ENCODE measurements at places on chromosomes 13 and 19.
A peak's percentile ranks its signal among the peaks of the same experiment; 100 is the strongest.

DNA sequence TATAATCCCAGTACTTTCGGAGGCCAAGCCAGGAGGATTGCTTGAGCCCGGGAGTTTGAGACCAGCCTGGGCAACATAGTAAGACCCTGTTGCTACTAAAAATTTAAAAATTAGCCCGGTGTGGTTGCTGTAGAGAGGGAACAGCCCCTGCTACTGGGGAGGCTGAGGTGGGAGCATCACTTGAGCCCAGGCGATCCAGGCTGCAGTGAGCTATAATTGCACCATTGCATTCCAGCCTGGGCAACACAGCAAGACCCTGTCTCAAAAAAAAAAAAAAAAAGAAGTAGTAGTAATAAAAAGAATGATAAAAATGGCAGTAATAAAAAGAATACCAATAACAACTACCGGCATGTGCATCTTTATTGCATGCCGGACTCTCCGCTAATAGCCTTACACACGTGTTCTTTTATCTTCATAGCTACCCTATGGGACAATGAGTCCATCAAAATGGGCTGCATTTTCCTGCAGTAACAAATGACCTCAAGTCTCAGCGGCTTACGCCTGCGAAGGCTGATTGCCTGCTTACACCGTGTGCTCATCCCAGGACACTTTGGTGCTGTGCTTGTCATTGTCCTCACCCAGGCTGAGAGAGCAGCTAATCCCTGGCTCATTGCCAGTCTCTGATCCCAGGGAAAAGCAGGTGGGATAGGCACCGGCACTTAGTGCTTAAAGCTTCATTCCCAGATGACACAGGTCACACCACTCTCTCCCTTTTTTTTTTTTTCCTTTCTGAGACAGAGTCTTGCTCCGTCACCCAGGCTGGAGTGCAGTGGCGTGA is 14.4 kb upstream of the SYCN start:
- H3K27ac ChIP-seq = no peak overlapping the region
- H3K4me1 ChIP-seq = peaks cover 3% of the 10 kb centered on the region
- no peaks in the 10 kb centered on the region for H3K36me3 ChIP-seq
- H3K4me3 ChIP-seq = no peak overlapping the region

GRCh38 chr19:11736696-11737095 is 2.0 kb downstream of the ZNF823 start:
- peak overlapping the region; percentile 55 for H3K4me3 ChIP-seq
- peaks cover 18% of the 10 kb centered on the region for H3K36me3 ChIP-seq
- H3K27ac ChIP-seq = no peak overlapping the region
- DNase-seq = peak; percentile 55

DNA sequence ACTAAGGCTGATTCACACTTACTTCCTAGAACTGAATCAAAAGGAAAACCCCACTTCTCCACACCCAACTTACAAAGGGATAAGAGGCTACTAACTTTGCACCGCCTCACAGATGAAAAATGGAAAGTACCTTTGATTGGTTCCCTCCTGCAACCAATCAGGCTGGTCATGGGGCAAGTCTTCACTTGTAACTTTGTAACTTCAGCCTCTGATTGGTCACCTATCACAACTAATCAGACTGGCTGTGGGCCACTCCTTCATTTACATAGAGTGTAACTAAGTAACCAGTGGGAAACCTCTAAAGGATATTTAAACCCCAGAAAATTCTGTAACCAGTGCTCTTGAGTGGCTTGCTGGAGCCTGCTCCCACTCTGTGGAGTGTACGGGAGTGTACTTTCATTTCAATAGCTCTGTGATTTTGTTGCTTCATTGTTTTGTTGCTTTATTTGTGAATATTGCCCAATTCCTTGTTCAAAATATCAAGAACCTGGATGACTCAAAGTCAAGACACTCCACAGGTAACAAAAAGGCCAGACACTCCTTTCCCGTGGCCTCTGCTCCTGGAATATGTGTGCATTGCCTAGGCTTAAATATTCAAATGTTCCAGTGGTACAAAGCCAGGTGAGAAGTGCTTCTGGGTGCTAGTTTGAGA is 50.5 kb downstream of the RFC3 start:
- H3K36me3 ChIP-seq = peaks cover 1% of the 10 kb centered on the region
- H3K27me3 ChIP-seq = no peaks in the 10 kb centered on the region
- no peak overlapping the region for H3K27ac ChIP-seq
- DNase-seq = no peak
- H3K4me1 ChIP-seq = no peaks in the 10 kb centered on the region

DNA sequence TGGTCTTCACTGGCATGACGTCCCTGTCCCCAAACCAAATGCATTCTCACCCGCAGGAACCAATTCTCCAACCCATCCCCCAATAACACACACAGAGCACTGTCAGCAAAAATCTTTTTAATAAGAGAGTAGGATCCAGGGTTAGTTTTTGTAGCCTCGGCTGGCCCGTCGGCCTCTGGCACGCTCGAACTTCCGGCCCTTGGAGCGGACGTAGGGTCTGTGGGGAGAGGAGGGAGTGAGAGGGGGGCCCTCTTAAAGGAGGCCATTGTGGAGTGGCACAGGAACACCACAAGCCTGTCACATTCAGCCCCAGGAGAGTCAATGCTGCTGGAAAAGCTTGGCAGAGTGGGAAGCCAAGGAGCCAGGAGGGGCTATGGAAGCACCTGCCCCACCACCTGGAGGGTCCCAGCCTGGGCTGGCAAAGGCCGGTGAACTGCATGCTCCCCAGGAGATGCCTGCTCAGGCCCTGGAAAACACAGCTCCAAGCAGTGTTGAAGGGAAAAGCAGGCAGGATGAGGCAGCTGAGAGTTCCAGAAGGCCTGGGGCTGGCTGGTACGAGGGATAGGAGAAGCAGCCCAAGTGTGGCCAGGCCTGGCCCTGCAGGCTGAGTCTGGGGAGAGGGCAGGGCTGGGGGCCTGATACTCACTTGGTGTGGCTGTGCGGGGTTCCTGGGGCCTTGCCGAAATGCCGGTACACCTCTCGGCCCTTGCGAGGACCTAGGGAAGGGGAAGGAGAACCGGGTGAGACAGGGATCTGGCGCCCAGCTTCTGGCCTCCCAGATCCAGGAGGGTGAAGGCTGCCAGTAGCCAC is 560 bp upstream of the FAM83E start:
- H3K4me3 ChIP-seq = peak overlapping the region; percentile 30
- peaks cover 58% of the 10 kb centered on the region for H3K36me3 ChIP-seq
- H3K4me1 ChIP-seq = peaks cover 21% of the 10 kb centered on the region
- DNase-seq = no peak
- no peaks in the 10 kb centered on the region for H3K27me3 ChIP-seq
- H3K27ac ChIP-seq = no peak overlapping the region

GRCh38 chr13:50214514-50214913 is 199.3 kb downstream of the KCNRG start:
- no peak overlapping the region for H3K27ac ChIP-seq
- peaks cover 6% of the 10 kb centered on the region for H3K4me1 ChIP-seq

GRCh38 chr13:93226623-93227279 is at the start of gene GPC6:
GPC6 (plus strand) TSS chr13:93226807.
- no peaks in the 10 kb centered on the region for H3K4me1 ChIP-seq
- H3K4me3 ChIP-seq = no peak within 1 kb of the TSS
- peaks cover 42% of the 10 kb centered on the region for H3K27me3 ChIP-seq
- H3K27ac ChIP-seq = no peak within 1 kb of the TSS
- H3K36me3 ChIP-seq = no peaks in the 10 kb centered on the region

- H3K36me3 ChIP-seq = no peaks in the 10 kb centered on the region
- peaks cover 4% of the 10 kb centered on the region for H3K27me3 ChIP-seq
- no peaks in the 10 kb centered on the region for H3K4me1 ChIP-seq
- no peak for DNase-seq
- no peak overlapping the region for H3K4me3 ChIP-seq
Measured at GRCh38 chr13:91278888-91279287, 68.6 kb upstream of the MIR17HG start.

- no peaks in the 10 kb centered on the region for H3K27me3 ChIP-seq
- no peak overlapping the region for H3K4me3 ChIP-seq
Measured at GRCh38 chr19:35729763-35730162, 12.0 kb downstream of the KMT2B start.

DNA sequence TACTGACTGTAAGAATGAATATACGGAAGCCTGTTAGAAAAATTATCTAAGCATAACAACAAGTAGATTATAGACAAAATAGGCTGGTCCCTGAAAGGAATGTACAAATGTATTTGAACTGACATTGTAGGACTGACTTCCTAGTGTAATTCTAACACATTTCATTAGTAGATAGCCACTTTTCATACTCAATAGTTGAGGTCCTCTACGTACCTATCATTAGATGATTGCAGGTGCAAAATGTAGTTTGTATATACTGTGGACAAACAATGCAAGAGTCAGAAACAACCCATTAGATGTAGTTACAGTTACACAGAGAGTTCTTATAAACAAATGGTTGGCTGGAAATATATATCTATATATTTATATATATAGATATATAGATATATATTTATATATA is 402.3 kb upstream of the SLITRK6 start:
- no peaks in the 10 kb centered on the region for H3K4me1 ChIP-seq
- DNase-seq = no peak
- H3K4me3 ChIP-seq = no peak overlapping the region
- no peak overlapping the region for H3K27ac ChIP-seq
- no peaks in the 10 kb centered on the region for H3K27me3 ChIP-seq

DNA sequence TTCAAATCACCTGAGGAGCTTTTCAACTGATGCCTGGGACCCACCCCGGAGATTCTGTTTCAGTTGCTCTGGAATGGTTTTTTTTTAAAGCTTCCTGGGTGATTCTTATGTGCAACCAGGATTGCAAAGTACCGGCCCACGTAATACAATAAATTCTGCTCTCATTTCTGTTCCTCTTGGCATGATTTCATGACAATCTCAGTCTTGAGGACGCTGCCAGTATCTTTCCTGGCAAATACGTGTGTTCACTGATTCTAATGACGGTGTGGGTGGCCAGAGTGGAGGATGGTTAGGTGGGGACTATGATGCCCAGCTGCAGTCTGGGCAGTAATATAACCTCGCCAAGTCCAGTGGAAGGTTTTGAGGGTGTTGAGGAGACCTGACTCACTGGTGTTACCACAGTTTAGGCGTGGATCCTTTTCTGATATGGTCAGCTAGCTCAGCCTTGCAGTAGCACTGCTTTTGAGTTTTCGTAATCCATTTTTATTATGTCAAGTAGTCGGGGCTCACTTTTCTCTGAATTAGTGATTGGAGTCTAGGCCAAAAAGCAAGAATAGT is 49.4 kb downstream of the FAM124A start:
- H3K27me3 ChIP-seq = peaks cover 5% of the 10 kb centered on the region
- no peaks in the 10 kb centered on the region for H3K36me3 ChIP-seq
- no peak overlapping the region for H3K27ac ChIP-seq
- no peak overlapping the region for H3K4me3 ChIP-seq
- no peak for DNase-seq

DNA sequence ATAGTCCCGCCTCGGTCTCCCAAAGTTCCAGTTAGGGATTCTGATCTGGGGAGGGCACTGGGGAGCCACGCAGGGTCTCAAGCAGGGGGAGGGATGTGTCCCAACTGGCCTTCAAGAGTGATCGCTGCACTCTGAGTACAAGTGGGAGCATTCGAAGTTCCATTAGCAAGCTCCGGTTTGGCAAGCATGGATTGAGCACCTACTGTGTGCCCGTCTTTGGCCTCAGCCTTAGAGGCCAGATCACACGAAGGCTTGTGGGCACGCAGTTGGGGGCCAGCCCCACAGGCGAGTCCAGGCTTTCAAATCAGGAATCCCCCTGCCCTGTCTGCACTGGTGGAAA is 32.1 kb upstream of the TCF3 start:
- no peak for DNase-seq
- no peaks in the 10 kb centered on the region for H3K4me1 ChIP-seq
- no peaks in the 10 kb centered on the region for H3K36me3 ChIP-seq

DNA sequence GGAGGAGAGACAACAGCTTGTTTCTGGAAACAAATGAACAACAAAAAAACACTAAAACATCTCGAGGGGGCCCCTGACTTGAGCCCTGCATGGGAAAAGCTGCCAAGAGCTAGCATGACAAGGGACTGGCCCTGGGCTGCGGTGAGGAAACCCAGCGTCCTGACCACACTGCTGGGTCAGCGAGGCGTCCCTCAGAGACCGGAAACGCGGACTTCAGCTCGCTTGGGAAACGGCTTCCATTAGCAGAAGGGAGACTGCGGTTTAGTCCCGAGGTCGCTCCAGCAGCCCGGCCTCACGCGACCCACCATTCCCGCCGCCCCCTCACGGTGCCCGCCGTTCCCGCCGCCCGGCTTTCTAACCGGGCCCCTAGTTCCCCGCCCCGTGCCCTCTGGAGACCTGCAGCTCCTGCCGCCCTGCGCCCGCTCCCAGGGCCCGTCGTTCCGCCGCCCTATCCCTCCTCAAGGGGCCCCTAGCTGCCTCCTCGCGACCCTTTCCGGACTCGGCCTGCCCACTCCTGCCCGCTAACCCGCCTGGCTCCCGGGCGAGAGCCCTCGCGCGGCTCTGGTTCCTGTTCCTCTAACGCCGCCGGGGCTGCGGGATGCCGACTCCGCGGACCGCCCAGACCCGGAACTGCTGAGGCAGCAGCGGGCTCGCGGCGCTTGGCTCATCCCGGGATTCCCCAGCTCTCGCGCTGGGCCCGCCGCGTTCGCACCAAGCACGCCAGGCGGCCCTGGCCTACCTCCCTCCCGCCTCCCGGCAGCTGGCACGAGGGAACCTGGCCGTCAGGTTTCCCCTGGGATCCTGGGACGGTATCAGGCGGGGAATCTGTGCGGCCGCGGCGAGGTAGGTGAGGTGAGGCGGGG is at the start of gene CCDC122:
Gene CCDC122 (minus strand): TSS at position 849 of the 863 bp plus-strand sequence. CDS start 10,364 bp downstream, outside the sequence.
- peaks cover 5% of the 10 kb centered on the region for H3K36me3 ChIP-seq
- peaks cover 13% of the 10 kb centered on the region for H3K4me1 ChIP-seq
- H3K4me3 ChIP-seq = peak within 1 kb of the TSS; percentile 89
- DNase-seq = peak; percentile 93

DNA sequence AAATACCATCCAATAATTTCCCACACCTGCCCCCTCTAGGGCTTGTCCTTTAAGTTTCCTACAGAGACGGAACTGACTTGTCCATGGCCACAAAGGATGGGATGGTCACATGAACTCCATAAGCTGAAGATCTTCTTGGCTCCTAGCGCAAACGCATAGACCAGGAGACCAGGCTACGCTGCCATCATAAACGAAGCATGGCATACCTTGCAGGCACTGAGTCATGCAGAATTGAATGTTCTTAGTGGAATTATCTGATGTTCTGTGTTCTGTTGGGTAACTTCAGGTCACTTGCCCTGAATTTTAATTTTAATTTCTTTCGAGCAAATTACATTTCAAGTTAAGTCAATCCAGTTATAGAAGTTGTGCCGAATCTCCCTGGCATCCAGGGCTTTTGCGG is 96.4 kb upstream of the STARD13 start:
- H3K36me3 ChIP-seq = no peaks in the 10 kb centered on the region
- H3K4me1 ChIP-seq = no peaks in the 10 kb centered on the region
- no peak for DNase-seq

DNA sequence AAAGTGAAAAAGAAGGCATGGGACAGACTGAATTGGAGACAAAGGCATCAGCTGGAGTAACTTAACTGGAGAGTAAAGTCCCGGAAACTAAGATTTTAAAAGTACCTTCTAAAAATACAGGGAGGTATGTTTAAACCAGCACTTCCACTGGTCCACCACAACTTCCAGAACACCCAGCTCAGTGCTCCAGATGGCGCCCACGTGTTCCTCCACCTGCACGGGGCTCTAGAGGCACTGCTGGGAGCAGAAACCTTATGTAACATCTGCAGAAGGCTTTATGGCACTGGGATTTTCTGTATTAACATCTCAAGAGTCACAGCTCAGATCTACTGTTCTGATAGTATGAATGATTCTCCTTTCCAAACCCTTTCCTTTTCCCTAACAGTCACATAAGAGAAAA is 252.1 kb downstream of the DCLK1 start:
- no peak overlapping the region for H3K4me3 ChIP-seq
- no peak for DNase-seq
- no peak overlapping the region for H3K27ac ChIP-seq

- peaks cover 3% of the 10 kb centered on the region for H3K4me1 ChIP-seq
- no peaks in the 10 kb centered on the region for H3K36me3 ChIP-seq
- no peak overlapping the region for H3K27ac ChIP-seq
- DNase-seq = no peak
Measured at GRCh38 chr13:113558461-113558860, 26.1 kb upstream of the TFDP1 start.

Measured in activated CD4-positive, alpha-beta T cell treated with anti-CD3 and anti-CD28 coated beads, Interleukin-2, amount 10 ng/mL, durations not matched to agents 24 days and 14 days (primary cell).